ENCODE measurements at places on chromosomes 4 and X.

- DNase-seq = no peak
Measured at GRCh38 chrX:97563531-97564133, 679.9 kb downstream of the RPA4 start.

GRCh38 chr4:124636788-124637187 is 75.7 kb downstream of the ANKRD50 start:
- no peak for DNase-seq

DNA sequence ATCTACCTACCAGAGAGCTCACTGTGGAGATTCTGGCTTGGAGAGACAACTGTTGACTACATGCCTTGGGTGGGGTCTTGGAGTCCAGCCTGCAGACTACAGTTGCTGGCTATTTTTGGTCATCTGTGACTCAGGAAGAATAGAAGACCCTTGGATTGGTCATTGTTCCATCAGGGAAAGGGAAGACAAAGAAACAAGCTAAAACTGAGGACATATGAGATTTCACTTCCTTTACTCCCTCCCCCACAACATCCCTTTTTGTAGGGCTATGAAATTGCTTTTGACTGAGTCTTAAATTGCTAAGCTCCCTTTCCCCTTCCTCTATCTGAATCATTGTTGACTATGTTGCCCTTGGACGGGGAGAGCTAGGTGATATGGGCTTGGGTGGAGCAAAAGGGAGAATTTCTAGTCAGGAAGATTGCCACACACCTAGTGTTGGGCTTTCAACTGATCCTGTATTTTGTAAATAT is 11.7 kb downstream of the MSN start:
- DNase-seq = no peak

DNA sequence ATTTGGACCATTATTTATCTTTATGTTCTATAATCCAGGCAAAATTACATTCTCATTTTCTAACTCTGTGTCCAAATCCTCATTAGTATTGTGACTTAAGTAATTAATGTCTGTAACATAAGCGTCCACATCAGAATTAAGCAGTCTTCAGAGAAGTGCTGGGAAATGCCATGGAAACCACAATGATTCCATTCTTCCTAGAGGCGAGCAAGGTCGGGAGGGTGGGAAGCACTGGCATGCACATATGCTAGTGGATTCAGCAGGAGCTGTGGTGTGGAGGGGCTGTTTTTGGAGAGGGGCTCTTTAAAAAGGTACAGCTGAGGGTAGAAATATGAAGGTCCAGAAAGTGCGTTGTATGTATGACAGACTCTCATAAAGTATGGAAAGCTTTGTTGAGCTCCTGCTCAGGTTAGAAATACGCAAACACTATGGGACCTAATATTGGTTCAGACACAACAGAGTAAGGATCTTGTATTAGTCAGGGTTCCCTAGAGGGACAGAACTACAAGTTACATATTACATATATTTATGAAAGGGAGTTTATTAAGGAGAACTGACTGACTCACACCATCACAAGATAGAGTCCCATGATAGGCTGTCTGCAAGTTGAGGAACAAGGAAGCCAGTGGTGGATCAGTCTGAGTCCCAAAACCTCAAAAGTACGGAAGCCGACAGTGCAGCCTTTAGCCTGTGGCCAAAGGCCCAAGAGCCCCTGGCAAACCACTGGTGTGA is 61.5 kb downstream of the GLRA2 start:
- no peak for DNase-seq

- DNase-seq = no peak
Measured at GRCh38 chr4:170374770-170375169, 285.0 kb upstream of the AADAT start.

GRCh38 chr4:48909697-48910096 is 3.1 kb upstream of the OCIAD2 start:
- peak; percentile 28 for DNase-seq

DNA sequence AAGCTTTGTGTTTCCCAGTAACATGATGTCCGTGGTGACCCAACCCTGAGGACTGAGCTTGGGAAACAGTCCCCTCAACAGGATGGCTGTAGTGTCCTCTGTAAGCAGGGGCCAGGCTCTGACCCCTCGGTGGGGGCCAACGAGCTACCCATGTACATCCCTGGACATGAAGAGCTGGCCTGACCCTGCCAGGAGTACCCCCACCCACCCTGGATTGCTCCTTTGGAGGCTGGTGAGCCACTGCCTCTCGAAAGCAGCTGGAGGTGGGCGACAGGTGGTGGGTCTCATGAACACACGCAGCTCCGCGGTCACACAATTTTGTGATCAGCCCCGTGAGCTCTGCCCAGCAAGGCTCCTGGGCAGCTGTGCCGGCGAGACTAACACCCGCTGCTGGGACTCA is 33.5 kb downstream of the NSG1 start:
- DNase-seq = no peak

- DNase-seq = no peak
Measured at GRCh38 chrX:103063918-103064434, at the start of gene BEX1. Gene BEX1 (minus strand): TSS chrX:103064171. CDS start chrX:103063274, 897 bp downstream.

DNA sequence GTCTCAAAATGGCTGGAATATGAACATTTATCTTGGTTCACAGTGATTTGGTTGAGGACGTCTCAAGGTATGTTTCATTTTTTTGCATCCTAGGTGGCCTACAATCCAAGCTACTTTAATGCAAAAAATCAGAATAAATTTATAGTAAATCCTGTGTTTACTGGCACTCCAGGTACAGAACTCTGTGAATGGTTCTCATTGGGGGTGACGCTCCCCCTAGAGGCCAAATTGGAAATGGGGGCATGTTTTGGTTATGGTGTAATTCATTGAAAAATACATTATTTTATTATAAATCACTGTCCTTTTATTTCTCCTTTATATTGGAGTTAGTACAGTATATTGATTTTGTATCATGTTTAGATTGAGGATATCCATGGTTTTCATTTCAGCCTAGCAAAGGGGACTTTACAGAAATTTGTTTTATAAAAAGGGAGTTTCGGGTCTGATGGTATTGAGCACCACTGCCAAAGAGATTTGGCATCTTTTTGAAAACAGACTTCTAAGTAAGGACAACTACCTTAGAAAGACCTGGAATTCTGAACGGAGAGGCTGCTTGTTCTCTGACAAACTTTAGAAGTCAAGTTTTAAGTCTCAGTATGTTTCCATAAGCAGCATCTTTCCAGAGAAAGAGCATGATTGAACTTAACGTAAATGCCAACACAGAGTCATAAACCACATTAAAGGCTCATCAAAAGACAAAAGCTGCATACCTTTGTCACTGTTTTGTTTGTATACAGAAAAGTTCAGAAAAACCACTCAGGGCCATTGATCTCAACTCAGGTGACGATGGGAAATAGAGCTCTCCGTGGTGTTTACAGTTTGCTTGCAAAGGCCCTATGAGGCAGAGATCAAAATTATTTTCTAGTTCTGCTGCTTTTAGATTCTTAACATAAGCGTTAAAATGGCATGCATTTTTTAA is 19.4 kb downstream of the MTM1 start:
- DNase-seq = peak; percentile 15

DNA sequence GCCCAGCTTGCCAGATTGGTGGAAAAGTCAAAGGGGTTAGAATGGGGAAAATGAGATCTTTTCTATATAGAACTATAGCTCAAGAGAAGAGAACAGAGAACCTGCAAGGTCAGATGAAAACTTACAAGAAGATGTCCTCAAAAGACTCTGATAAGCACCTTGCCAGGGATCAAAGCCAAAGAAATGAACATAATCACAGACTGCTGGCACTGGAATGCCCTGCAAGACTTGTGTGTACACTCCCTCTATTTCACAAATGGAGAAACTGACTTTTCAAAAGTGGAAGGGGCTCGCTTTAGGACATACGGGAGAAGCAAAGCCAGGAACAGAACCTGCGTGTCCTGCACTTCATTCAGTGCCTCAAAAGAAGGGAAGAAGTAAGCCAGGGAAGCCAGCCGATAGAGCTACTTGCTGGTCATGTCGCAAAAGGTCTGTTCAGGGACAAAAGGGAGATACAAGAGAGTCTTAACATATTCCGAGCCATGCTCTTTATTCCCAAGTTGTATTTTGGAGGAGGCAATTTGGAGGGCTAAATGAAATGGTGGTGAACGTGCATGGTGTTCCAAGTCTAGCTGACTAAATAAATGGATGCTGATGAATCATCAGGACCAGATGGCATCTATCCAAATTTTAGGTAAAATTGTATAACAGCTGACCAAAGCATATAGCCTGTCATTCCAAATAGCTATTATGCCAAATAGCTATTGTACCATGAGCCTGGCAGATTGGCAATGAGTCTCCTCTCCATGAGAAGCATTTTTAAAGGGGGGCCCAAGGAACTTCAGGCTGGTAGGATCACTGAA is 175.6 kb upstream of the GPC4 start:
- DNase-seq = no peak

- no peak for DNase-seq
Measured at GRCh38 chrX:69303231-69303630, 138.0 kb upstream of the PJA1 start.

DNA sequence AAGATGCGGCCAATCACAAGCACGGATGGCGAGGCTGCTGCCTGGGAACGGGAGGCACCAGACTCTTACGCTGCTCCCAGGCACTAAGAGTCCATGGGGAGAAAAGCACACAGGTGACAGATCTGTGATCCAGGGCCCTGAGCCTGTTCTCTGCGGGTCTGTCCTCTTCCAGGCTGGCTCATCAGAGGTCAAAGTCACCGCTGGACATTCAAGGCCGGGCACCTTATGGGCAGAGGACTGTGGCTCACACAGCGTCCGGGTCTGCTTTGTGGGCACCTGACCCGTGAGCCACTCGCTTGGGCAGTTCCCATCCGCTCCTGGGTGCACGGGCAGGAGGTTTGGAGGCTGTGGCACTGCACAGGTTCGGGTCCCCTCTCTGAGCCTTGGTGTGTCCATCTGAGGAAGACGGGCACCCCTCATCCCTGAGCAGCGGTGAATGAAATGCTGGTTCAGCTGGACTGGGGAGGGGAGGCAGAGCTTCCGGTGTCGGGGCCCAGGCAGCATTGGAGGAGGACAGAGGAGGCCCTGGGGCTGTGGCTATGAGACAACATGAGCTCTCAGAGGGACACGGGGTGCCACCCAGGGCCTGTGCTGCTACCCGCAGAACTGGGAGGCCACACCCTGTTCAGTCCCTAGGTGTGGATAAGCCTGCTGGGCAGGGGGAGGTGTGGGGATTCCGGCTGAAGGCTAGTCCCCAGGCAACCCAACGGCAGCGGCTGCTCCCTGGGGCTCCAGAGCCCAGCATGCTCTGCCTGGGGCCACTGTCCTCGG is 61.2 kb upstream of the AFAP1 start:
- no peak for DNase-seq

DNA sequence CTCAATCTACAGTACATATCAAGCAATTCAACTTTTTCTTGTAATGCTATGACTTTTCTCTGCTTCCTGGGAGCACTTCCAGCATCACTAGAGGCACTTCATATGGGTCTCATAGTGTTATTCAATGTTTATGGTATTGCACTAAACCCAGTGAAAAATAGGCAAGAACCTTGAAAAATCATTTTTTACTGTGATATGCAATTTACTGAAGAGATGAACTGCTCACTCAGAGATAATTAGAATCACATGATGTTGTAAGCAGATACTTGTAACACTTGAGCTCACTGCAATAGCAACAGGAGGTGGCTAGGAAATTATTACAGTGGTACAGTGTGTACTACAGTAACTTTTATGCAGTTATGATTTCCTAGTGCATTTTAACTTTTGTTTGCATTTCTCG is 93.3 kb downstream of the RASGEF1B start:
- DNase-seq = no peak

DNA sequence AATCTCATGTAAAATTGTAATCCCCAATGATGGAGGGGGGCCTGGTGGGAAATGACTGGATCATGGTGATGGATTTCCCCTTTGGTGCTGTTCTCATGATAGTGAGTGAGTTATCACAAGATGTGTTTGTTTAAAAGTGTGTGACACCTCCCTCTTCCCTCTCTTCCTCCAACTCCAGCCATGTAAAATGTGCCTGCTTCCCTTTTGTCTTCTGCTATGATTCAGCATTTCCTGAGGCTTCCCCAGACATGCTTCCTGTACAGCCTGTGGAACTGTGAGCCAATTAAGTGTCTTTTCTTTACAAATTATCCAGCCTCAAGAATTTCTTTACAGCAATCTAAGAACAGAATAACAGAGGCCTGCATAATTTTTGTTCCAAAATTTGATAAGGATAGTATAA is 85.2 kb downstream of the ANAPC10 start:
- DNase-seq = no peak

- DNase-seq = no peak
Measured at GRCh38 chrX:36974911-36975310, 33.3 kb upstream of the FAM47C start.

DNA sequence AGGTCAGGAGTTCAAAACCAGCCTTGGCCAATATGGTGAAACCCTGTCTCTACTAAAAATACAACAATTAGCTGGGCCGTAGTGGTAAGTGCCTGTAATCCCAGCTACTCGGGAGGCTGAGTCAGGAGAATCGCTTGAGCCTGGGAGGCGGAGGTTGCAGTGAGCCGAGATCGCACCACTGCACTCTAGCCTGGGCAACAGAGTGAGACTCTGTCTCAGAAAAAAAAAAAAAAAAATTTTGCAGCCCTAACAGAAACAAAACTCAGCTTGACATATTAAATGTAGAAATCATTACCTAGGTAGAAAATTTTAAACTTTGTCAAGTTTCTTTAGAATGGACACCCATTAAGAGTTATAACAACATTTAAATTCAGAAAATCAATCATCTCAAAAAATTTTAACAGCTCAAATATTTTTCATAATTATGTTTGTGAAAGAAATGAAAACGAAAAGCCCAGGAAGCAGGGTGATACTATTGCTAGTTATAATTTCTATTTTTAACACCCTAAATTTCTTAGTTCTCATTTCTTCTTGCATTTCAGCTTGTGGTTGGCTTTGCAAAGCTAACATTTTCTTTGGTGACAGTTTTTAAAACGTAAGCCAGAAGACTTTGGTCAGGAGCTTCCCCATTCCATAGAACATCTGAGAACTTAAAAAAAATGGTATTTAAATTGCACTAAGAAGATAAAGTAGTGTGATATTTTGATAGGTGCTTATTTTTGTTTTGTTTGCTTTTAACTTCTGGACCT is 33.3 kb upstream of the RBBP7 start:
- DNase-seq = no peak

DNA sequence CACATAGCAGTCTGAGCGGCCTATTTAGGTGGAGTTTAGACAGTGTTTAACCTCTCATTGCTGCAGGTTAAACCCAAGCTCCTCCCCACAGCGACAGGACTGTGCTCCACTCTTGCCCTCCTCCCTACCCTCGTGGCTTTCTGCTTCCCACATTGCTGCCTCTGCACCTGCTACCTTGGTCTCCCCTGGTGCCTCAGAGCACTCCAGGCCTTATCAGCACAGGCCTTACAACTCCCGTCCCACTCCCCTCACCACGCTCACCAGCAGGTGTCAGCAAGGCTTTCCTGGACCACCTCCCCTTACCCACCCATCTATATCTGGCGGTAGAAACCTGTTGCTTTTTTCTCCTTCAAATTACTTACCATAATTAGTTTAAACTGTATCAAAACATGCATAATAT is 18.6 kb downstream of the HELT start:
- no peak for DNase-seq

- no peak for DNase-seq
Measured at GRCh38 chr4:10225096-10225495, 108.5 kb upstream of the WDR1 start.

GRCh38 chr4:116092961-116093360 is 979.5 kb upstream of the NDST4 start:
- DNase-seq = no peak
